Karpas-422 (cell line): ENCODE measurements at places on chromosomes 5 and 9.

DNA sequence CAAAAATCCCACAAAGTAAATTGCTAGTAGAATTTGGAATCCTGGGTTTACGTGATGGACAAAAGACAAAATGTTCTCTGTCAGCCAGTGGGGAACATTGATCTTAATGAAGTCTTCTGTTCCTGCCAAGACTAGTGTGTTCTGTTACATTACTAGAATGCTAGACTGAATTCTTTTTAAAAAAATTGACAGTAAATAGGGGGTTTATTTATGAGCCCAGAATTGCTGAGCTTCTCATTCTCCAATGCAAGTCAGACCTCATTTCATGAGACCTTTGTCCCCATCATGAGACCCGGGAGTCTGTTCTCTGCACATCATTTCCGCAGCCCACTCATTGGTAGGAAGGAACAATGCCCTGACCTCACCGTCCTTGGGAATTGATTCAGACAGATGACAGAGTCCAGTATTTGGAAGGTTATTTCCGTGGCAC is 173.8 kb upstream of the OTULINL start:
- H3K4me3 ChIP-seq: no peak overlapping the region
- no peaks in the 10 kb centered on the region for H3K27me3 ChIP-seq
- H3K36me3 ChIP-seq: no peaks in the 10 kb centered on the region
- no peak overlapping the region for H3K27ac ChIP-seq

GRCh38 chr5:147051193-147051592 is 172.6 kb upstream of the PPP2R2B start:
- no peak for DNase-seq
- H3K4me1 ChIP-seq: no peaks in the 10 kb centered on the region
- H3K4me3 ChIP-seq: no peak overlapping the region

- H3K36me3 ChIP-seq: no peaks in the 10 kb centered on the region
- no peak overlapping the region for H3K27ac ChIP-seq
- no peaks in the 10 kb centered on the region for H3K4me1 ChIP-seq
Measured at GRCh38 chr5:36078430-36078829, 11.7 kb upstream of the UGT3A2 start.

GRCh38 chr9:76373173-76373783 is 20.9 kb downstream of the RFK start:
- no peaks in the 10 kb centered on the region for H3K36me3 ChIP-seq
- no peak overlapping the region for H3K27ac ChIP-seq
- no peak overlapping the region for H3K4me3 ChIP-seq
- H3K4me1 ChIP-seq: no peaks in the 10 kb centered on the region
- H3K27me3 ChIP-seq: no peaks in the 10 kb centered on the region
- no peak for DNase-seq

DNA sequence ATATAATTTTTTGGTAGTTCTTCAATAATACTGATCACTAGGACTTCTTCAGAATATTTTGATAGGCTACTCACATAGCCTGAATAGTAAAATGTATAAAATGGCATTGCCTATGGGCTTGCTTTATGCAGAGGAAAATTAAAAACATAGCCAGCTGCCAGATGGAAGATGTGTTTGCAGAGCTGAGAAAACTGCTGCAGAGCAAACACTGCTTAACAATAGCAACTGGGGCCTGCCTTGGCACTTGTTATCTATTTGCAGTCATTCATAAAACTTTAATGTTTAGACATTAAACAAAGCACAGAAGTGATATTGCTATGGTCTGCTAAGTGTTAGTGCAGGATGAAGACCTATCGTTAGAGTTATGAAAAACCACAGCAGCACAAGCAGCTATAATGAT is 151.5 kb upstream of the SMC2 start:
- H3K27me3 ChIP-seq: no peaks in the 10 kb centered on the region
- H3K36me3 ChIP-seq: no peaks in the 10 kb centered on the region
- H3K4me3 ChIP-seq: no peak overlapping the region
- no peak for DNase-seq
- no peak overlapping the region for H3K27ac ChIP-seq

DNA sequence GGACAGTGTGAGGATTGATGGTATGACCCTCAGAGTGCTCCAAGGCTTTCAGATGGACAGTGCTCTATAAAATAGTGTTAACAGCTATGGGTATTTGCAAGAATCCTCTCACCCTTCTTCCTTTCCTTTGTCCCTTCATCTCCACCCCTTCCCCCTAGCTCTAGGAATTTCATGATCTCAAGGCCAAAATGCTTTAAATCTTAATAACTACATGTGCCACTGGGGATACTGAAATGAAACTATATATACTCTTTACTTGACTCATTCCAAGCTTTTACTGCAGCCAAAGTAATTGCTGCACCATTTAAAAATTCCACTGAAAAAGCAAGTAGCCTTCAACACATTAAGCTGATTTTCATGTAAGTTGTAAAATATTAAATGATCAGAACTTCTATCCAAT is 361.6 kb upstream of the SLC30A5 start:
- no peak overlapping the region for H3K27ac ChIP-seq
- no peaks in the 10 kb centered on the region for H3K27me3 ChIP-seq
- DNase-seq: no peak
- H3K36me3 ChIP-seq: no peaks in the 10 kb centered on the region

- peaks cover 21% of the 10 kb centered on the region for H3K4me1 ChIP-seq
- H3K27ac ChIP-seq: no peak overlapping the region
- no peaks in the 10 kb centered on the region for H3K27me3 ChIP-seq
- H3K36me3 ChIP-seq: no peaks in the 10 kb centered on the region
- H3K4me3 ChIP-seq: no peak overlapping the region
Measured at GRCh38 chr5:135097390-135097789, 63.4 kb upstream of the PITX1 start.
